ENCODE measurements at places on chromosomes 2 and 18.
A peak's percentile ranks its signal among the peaks of the same experiment; 100 is the strongest.

DNA sequence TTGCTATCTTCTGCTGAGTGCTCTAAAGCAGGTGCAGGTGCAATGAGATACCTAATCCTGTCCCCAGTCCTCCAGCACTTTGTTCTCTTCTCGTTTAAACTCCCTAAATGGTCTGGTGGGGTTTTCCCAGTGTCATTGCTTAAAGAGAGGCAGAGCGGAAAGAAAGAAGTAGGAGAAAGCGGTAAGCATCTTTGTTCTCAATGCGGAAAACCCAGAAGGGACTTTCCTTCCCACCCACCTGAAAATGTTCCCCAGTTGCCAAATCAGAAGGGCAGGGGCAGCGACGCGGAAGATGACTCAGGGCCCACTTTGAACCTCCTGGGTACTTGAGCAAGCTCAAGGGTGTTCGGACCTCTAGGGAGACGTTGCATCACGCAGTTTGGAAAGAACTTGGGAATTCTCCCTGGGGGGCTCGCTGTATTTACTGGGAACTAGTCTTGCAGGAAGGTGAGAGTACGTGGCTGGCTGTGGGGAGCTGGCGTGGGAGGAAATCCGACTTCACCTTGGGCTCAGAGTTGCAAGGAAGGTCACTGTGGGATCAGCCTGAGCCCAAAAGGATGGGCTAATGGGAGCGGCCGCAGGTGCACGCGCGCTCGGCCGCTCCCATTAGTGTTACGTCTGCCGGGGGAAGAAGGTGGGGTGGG is 589 bp upstream of the SGPP2 start:
- peaks cover 6% of the 10 kb centered on the region for H3K4me1 ChIP-seq
- no peaks in the 10 kb centered on the region for H3K36me3 ChIP-seq
- H3K27me3 ChIP-seq, result peaks cover 47% of the 10 kb centered on the region
- no peak overlapping the region for H3K27ac ChIP-seq
- no peak overlapping the region for H3K4me3 ChIP-seq
- no peak for DNase-seq

DNA sequence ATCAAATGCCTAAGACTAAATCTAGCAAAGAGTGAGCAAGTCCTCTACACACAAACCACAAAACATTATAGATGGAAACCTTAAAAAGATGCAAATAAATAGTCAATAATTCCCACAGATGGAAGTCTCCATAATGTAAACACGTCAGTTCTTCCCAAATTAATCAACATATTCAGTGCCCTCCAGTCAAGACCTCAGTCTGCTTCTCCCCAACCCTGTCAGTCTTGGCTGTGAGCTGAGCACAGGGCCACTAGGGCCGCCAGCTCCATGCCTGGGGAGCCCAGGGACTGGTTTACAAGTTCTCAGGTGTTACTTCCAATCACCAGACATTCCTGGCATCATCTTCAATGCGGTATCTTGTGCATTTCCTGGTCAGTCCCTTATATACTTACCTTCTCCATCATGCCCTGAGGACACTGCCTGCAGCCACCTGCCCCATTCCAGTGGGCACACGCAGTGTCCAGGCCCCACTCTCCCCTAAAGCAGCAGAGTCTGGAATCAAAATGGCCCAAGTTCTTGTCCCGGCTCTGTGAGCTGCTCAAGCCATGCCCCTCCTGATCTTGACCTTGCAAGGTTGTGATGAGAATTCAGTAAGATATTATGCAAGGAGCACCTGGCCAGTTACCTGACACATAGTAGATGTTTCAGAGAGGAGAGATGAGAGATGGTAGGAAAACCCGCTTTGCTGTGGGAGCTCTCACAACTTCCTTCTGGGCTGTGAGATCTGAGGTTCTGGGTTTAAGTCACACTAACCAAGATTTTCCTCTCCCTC is 207.9 kb upstream of the RAB6C start:
- H3K27me3 ChIP-seq, result peaks cover 1% of the 10 kb centered on the region
- H3K36me3 ChIP-seq, result no peaks in the 10 kb centered on the region
- no peak overlapping the region for H3K4me3 ChIP-seq
- DNase-seq, result no peak
- peaks cover 2% of the 10 kb centered on the region for H3K4me1 ChIP-seq

DNA sequence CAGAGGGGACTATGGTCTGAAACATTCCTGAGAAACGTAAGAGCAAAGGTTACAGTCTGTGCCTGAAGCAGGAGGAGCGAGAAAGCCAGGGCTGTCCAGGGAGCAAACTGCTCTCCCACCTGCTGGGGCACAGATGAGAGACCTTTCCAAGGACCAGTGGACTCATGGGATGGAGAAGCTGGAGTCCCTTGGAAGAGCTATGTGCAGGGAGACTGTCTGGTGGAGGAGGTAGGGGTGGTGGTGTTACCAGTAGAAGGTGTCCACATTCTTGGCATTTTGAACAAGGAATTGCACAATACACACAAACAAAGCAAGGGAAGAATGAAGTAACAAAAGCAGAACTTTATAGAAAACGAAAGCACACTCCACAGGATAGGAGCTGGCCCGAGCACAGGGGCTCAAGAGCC is 97.9 kb upstream of the CYRIA start:
- no peak overlapping the region for H3K4me3 ChIP-seq
- no peaks in the 10 kb centered on the region for H3K36me3 ChIP-seq
- no peaks in the 10 kb centered on the region for H3K4me1 ChIP-seq
- no peak overlapping the region for H3K27ac ChIP-seq

- no peaks in the 10 kb centered on the region for H3K27me3 ChIP-seq
- no peak overlapping the region for H3K4me3 ChIP-seq
- H3K36me3 ChIP-seq, result peaks cover 2% of the 10 kb centered on the region
- H3K27ac ChIP-seq, result peak overlapping the region; percentile 8
- H3K4me1 ChIP-seq, result peaks cover 43% of the 10 kb centered on the region
- peak; percentile 44 for DNase-seq
These were observed 21.9 kb downstream of the NRP2 start for GRCh38 chr2:205704127-205704741.

- H3K27ac ChIP-seq, result no peak overlapping the region
- DNase-seq, result no peak
- H3K4me3 ChIP-seq, result no peak overlapping the region
These were observed 22.6 kb downstream of the CIB4 start for GRCh38 chr2:26618611-26619010.

GRCh38 chr18:31098878-31099277 is 3.3 kb downstream of the DSC2 start:
- H3K27ac ChIP-seq, result no peak overlapping the region
- H3K4me3 ChIP-seq, result no peak overlapping the region
- H3K4me1 ChIP-seq, result peaks cover 9% of the 10 kb centered on the region
- peaks cover 25% of the 10 kb centered on the region for H3K27me3 ChIP-seq
- H3K36me3 ChIP-seq, result no peaks in the 10 kb centered on the region
- DNase-seq, result no peak

DNA sequence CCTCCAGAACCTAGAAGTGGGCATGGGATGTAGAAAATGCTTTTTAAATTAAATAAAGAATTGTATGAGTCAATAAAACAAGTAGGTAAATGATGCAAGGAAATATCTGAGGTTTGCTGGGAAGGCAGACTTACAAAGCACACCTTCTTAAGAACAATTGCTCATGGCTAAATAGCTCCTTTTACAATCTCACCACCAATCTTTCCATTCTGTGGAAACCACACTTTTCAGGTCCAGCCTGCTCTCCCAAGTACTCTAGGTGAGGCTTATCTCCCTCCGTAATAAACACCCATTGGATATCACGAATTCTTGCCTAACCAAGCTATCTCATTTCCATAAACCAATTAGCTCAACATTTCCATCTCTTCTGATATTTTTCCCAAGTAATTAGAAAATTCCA is 91.5 kb upstream of the SLC8A1 start:
- no peak overlapping the region for H3K27ac ChIP-seq
- no peak overlapping the region for H3K4me3 ChIP-seq
- H3K27me3 ChIP-seq, result no peaks in the 10 kb centered on the region
- no peak for DNase-seq
- no peaks in the 10 kb centered on the region for H3K36me3 ChIP-seq

- peaks cover 2% of the 10 kb centered on the region for H3K4me1 ChIP-seq
- no peaks in the 10 kb centered on the region for H3K27me3 ChIP-seq
- no peak for DNase-seq
These were observed 32.5 kb downstream of the GAREM1 start for GRCh38 chr18:32438173-32438572.

- no peak for DNase-seq
- no peak overlapping the region for H3K4me3 ChIP-seq
- no peak overlapping the region for H3K27ac ChIP-seq
- H3K27me3 ChIP-seq, result peaks cover 2% of the 10 kb centered on the region
- H3K4me1 ChIP-seq, result peaks cover 29% of the 10 kb centered on the region
These were observed 34.2 kb downstream of the SCTR start for GRCh38 chr2:119490106-119490505.

- H3K4me3 ChIP-seq, result no peak overlapping the region
- no peaks in the 10 kb centered on the region for H3K36me3 ChIP-seq
- H3K4me1 ChIP-seq, result no peaks in the 10 kb centered on the region
- DNase-seq, result peak; percentile 38
- no peaks in the 10 kb centered on the region for H3K27me3 ChIP-seq
These were observed 1291.6 kb upstream of the ZEB2 start for GRCh38 chr2:145811276-145812164.

GRCh38 chr18:74256190-74256589 is 35.6 kb downstream of the CYB5A start:
- H3K27me3 ChIP-seq, result no peaks in the 10 kb centered on the region
- no peak overlapping the region for H3K4me3 ChIP-seq
- peaks cover under 1% of the 10 kb centered on the region for H3K36me3 ChIP-seq
- H3K4me1 ChIP-seq, result no peaks in the 10 kb centered on the region
- no peak overlapping the region for H3K27ac ChIP-seq

DNA sequence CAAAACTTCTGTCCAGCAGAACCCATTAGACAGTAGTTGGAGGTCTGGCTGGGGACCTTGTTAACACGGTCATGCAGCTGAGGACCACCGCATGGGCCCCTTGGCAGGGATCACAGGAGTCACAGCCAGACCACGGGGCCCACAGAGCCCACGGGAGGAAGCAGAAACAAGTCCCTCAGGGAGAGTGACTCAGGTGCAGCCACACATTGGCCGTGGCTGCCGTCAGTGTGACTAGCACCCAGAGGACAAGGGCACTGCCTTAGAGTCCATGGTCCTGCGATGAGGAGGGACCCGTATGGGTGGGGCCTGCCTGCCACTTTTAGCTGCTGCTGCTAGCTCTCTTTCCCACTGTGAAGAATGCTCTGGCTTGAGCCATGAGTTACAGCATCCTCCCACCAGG is 5.9 kb upstream of the RFX8 start:
- peaks cover 2% of the 10 kb centered on the region for H3K4me1 ChIP-seq
- DNase-seq, result no peak
- no peaks in the 10 kb centered on the region for H3K27me3 ChIP-seq
- H3K4me3 ChIP-seq, result no peak overlapping the region
- H3K27ac ChIP-seq, result no peak overlapping the region
- H3K36me3 ChIP-seq, result no peaks in the 10 kb centered on the region

DNA sequence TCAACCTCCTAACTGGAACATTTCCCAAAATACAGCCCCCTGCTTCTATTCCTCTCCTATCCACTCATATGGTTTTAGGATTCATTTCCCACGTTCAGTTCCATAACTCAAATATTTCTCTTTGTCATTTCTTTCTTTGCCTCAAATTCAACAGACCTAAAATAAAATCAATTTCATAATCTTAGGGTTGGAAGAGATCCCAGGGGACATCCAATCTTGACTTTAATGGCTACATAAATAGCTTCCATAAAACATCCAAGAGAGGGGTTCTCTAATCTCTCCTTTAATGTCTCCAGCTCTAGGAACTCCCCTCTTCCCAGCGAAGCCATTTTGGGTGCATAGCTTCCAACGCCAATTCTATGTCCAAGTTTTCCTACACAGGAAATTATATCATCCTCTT is 33.8 kb downstream of the RBKS start:
- no peak for DNase-seq
- no peak overlapping the region for H3K4me3 ChIP-seq
- no peaks in the 10 kb centered on the region for H3K4me1 ChIP-seq
- H3K27me3 ChIP-seq, result no peaks in the 10 kb centered on the region

DNA sequence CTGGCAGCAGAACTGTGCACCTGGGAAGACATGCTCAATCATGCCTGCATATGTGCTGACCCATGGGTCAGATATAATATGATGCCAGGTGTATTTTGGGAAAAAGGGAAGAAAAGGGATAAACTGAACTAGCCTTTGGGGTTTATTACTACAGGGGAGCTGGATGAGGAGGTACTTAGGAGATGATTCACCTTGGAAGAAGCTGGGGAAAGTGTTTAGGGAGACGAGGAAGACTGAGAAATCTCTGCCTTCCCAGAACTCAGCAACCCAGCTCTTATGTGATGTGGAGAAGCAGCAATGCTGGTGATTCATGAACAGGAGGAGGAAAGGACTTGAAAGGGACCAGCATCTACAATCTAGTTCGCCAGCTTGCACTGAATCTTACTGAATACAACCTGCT is 110.2 kb downstream of the BARD1 start:
- no peaks in the 10 kb centered on the region for H3K36me3 ChIP-seq
- no peak overlapping the region for H3K4me3 ChIP-seq
- no peaks in the 10 kb centered on the region for H3K4me1 ChIP-seq
- no peak overlapping the region for H3K27ac ChIP-seq
- no peaks in the 10 kb centered on the region for H3K27me3 ChIP-seq

GRCh38 chr2:159145745-159146354 is 140.7 kb downstream of the WDSUB1 start:
- H3K27me3 ChIP-seq, result no peaks in the 10 kb centered on the region
- peaks cover 33% of the 10 kb centered on the region for H3K4me1 ChIP-seq
- peaks cover 5% of the 10 kb centered on the region for H3K36me3 ChIP-seq
- H3K4me3 ChIP-seq, result no peak overlapping the region

GRCh38 chr2:200129721-200130462 is 174.5 kb downstream of the MAIP1 start:
- H3K4me1 ChIP-seq, result peaks cover 11% of the 10 kb centered on the region
- H3K27me3 ChIP-seq, result no peaks in the 10 kb centered on the region
- no peak overlapping the region for H3K27ac ChIP-seq
- no peak overlapping the region for H3K4me3 ChIP-seq

DNA sequence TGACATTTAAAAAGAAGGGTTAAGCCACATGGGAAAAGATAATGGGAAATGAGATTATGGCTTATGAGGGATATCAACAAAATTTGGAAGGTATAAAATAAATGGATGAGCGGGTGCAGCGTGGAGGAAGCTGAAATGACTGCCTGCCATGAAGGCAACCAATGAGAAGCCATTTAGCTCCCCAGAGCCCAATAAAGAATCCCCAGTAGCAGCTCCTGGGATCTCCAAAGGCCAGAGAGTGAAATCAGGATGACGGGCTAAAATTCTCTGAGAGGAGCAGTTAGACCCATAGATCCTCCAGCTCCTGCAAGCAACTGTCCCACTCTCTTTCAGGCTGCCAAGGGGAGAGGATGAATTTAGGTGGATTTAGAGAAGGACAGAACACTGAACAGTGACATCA is 12.9 kb upstream of the MAPRE3 start:
- no peak for DNase-seq
- peaks cover 28% of the 10 kb centered on the region for H3K27me3 ChIP-seq

Measured in muscle of leg (tissue), 16 donors.